ENCODE measurements at places on chromosomes 7 and 10.
A peak's percentile ranks its signal among the peaks of the same experiment; 100 is the strongest.

- peak; percentile 54 for DNase-seq
These were observed 546.7 kb upstream of the LRRN3 start for GRCh38 chr7:110544194-110544593.

- no peak for DNase-seq
These were observed 51.4 kb downstream of the INPP5A start for GRCh38 chr10:132589015-132589414.

DNA sequence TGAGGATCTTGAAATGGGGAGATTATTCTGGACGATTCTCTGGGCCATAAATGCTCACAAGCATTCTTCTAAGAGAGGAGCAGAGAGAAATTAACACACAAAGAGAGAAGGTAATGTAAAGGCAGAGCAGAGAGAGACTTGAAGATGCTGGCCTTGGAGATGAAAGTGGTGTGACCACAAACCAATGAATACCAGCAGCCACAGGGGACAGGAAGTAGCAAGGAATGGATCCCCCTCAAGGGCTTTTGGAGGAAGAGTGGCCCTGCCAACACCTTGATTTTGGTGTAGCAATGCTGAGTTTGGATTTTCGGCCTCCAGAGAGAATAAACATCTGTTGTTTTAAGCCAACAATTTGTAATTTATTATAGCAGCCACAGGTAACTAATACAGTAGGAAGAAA is 1155.6 kb downstream of the TYW1 start:
- no peak for DNase-seq

DNA sequence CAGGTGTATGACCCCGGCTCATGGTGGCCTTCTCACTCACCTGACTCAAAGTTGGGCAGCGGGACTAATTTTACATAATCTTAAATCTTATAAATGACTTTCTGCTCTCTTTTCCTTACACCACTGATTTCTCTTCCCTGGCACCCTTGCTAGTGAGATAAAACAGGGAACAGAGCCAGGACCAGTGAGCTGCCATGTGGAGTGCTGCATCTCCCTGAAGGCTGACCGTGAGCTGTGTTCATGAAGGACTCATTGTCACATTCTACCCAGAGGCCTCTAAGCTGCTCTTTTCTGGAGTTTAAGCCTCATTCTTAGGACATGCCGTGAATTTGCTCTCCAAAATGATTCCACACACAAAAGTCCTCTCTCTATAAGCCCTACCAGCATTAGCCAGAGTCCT is 762.3 kb downstream of the AUTS2 start:
- DNase-seq, result no peak

- DNase-seq, result no peak
These were observed 350.0 kb downstream of the PLXDC2 start for GRCh38 chr10:20166096-20166675.

DNA sequence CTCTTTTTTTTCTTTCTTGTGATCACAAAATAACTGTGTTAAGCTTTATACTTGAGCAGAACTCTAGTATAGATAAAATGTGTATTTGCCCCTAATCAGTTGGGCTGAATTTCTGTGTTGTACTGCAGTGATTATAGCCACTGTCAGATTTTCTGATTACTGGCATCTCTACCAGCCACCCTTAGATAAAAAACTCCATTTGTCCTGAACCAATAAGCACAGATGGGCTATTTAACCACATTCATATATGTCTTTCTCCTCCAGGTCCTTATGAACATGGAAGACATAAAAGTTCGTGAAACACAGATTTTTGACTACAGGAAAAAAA is 38.3 kb downstream of the CFAP58 start:
- no peak for DNase-seq

DNA sequence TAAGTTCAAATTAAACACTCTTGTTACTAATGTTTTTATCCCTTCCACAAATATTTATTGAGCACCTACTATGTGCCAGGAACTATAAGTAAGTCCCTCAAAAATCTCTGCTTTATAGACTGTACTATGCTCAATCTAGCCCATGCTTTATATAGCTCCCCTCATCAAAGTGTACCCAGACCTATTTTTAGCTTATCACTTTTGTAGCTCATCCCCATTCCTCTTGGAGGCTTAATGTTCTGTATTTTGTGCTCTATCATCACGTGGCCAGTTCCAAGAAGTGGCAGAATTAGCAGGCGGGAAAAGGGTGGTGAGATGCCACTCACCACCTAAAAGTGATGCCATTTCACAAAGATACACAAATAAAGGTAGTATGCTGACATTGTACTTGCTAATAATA is 138.1 kb upstream of the BET1 start:
- DNase-seq, result no peak

- no peak for DNase-seq
These were observed 212.7 kb downstream of the TAX1BP1 start for GRCh38 chr7:27952456-27953285.

GRCh38 chr10:3324612-3325038 is 152.0 kb upstream of the PITRM1 start:
- peak; percentile 23 for DNase-seq

GRCh38 chr7:7895004-7895650 is 73.5 kb upstream of the GLCCI1 start:
- DNase-seq, result no peak

DNA sequence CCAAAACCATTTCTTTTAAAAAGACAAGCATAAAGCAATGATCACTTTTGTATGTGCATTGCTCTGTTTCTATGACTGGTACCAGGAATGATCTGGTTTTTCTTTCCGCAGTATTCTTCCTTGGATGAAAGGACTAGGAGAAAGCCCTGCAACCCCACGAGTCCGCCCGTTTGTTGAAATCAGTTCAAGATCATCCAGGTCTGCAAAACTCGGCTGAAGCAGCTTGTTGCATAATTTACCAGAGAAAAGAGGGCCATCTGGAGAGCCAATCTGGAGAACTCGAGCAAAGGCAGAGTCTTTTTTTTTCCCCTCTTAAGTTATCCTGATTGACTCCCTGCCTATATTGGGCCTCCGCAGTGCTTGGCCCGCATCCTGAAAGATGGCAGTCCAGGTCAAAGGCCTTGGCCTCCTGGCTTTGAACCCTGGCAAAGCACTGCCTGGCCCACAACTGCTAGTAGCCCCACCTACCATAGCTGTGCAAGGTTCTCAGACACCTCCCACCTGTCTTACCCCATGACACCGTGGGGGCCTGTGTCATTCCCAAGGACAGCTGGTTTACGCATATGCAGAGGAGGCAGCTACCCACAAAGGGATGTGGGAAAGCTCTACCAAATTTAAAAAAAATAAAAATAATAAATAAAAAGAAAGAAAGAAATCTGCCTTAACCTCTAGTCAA is 572.2 kb downstream of the INHBA start:
- DNase-seq, result no peak

GRCh38 chr10:106304056-106304455 is 860.5 kb downstream of the SORCS1 start:
- DNase-seq, result no peak

Measured in EL (cell line).